ENCODE measurements at places on chromosomes 5 and 9. TPM values are rescaled to one million over a fixed set of nuclear protein-coding genes. Genes with fewer than 3 reads are reported as not detected.

DNA sequence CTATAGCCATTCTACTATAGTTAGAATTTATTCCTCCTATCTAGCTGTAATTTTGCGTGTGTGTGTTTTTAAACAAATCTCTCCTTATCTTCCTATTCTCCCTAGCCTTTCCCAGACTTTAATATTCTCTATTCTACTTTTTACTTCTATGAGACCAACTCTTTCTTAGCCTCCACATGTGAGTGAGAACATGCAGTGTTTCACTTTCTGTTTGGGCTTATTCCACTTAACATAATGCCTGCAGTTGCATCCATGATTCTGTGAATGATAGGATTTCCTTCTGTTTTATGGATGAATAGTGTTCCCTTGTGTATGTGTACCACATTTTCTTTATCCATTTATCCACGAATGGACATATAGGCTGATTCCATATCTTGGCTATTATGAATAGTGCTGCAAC, 192.3 kb upstream of the TLX3 start:
- no peak for DNase-seq

GRCh38 chr9:115978659-115979096, 174.9 kb upstream of the PAPPA start:
- no peak for DNase-seq

DNA sequence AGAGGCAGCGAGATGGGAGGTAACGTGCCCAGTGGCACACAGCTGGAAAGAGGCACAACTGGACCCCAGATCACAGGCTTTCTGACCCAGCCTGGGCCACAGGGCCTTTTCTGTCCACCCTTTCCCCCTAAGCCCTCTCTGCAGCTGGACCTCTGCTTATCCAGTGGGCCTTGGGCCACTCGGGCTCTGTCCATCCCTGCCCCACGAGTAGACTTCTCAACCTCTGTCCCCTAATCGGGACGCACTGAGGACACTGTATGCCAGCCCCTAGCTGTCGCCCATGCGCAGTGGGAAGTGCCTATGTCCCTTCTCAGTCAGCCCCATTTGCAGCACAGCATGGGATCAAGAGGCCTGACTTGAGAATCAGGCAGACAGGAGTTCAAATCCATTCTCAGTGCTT, 65.6 kb upstream of the NEURL1B start:
- no peak for DNase-seq

GRCh38 chr5:9698125-9698826, 68.1 kb upstream of the TAS2R1 start:
- no peak for DNase-seq

DNA sequence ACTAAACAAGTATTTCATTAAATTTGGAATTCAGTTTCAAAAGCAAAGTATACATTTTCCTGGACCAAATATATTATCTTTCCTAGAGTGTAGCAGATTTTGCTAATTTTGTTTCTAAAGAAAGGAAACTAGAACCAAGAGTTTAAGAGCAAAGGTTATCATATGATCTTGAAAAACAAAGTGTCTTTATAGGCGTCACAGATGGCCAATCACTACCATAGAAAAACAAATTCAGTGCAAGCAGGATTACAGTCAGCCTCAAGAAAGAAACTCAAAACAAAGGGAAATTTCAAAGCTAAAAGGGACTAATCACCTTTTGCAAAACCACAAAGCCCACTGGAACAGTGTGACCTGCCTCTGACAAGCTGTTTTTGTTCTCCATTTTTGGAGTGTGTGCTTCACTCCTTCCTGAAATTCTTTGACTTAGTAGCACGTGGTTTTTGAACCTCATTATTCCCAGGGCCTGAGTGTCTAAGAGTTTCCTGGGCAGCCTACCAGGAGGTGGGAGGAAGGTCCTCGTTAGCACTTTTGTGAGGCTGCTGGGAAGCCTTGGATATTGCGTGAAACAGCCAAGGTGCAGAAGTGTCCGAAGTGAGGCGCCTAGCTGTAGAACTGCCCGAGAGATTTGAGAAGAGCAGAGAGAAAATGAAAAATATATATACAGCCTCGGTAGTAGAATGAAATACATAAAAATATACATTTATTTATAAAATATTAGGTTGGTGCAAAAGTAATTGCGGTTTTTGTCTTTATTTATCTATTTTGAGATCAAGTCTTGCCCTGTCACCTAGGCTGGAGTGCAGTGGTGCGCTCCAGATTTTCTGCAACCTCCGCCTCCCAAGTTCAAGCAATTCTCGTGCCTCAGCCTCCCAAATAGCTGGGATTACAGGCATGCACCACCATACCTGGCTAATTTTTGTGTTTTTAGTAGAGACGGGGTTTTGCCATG, 246.1 kb downstream of the MARCHF11 start:
- no peak for DNase-seq

DNA sequence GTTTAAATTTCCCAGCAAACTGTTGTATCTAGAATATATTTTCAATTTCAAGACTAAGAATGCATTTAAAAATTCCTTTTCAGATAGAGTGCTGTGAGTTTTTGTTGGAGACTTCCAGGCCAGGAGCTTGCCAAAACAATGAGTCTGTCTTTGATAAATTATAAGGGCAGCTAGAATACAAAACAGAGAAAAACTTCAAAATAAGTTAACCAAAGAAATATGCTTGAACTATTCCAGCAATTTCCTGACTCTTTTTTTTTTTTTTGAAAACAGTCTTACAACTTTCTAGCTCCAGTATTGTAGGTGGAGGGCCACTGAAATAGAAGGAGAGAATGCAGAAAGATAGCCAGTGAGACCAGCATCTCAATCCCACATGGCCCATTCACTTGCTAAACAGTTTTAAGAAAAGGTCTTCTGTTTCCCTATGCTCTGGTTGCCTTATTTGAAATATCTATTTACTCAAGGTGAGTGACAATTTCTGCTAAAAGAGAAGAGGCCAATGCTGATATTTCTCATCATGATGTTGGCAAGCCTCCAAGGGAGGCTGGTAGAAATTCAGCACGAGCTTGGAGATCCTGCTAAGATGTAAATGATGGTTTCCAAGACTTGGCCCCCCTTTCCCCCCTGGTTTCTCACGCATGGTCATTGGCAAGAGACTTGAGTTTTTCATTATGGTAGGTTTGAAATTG, 103.2 kb downstream of the USP20 start:
- DNase-seq = no peak

DNA sequence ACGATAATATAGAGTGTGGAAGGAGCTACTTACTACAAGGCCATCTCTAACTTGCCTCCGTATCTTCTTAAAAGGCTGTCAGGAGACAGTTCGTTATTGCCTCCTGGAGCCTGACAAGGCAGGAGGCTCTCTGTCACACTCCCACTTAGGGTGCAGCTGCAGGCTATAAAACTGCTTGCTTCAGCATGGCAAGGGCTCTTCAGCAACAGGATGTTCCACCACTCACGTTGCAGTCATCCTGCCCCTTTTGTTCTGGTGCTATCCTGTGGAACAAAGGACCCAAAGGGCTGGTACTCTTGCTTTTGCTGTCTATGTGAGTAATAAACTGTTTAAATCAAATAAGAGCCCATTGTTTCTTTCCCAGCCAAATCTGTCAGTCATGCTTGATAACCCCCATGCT, 508.9 kb downstream of the NTRK2 start:
- no peak for DNase-seq

DNA sequence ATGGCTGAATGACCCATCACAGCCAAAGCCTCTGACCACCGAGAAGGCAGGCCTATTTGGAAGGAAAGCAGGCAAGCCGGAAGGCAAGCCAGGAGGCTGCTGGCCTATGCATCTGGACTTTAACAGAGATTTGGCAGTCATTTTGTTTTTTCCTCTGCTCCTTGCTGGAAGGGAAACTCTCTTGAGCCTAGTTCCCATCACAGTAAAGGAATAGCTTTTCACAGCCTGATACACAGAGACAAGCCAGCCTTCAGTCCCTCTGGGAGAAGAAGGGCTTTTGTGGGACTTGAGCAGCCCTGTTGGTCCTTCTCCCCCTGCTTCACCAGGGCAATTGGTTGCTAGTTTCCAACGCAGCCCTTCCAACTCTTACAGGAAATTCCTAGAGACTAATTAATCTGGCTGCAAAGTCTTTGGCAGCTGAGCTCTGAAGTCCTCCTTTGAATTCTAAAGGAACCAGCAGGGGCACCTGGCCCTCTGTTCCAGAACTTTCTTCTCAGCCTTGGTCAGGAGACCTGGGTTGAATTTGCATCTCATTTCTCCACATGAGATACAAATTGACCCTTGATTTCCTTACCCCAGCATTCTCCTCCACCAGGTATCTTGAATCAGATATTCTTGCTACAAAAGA, 157.3 kb upstream of the EPB41L4A start:
- DNase-seq = no peak

GRCh38 chr9:91905991-91906469, 44.0 kb downstream of the ROR2 start:
- DNase-seq = no peak

DNA sequence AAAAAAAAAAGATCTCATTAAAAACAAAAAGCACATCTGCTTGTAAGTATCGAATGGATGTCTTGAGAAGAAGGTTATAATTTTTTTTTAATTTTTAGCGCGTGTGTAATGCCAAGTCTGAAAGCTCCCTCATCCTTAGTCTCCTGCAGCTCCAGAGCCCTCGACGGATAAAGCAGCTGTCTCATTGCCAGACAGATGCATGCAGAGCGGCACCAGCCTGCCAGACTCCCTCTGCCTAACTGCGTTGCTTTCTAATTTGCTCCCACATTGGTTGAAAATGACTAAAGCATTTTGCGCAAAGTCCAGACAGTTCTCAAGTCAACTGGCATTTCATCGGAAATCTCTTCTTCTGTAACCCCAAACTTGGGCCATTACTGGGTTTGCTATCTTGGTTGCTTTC, 29.4 kb downstream of the OLFM1 start:
- DNase-seq = peak; percentile 27

DNA sequence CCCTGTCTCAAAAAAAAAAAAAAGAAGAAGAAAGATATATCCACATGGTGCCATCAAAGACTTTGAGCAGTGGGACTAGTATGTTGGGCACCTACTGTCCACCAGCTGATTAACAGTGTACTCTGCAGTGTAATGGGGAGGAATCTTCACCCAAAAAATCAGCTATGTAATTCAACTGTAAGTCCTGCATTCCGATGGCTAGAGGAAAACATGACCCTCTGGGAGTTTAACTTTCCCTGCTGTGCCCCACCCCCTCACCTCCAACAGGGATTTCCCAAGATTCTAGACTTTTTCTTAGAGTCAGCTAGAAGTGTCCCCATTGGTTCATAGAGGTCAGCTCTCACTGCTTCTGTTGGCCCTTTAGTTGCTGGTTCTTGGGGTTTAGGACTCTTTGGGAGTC, 221.2 kb upstream of the CLINT1 start:
- DNase-seq = no peak

DNA sequence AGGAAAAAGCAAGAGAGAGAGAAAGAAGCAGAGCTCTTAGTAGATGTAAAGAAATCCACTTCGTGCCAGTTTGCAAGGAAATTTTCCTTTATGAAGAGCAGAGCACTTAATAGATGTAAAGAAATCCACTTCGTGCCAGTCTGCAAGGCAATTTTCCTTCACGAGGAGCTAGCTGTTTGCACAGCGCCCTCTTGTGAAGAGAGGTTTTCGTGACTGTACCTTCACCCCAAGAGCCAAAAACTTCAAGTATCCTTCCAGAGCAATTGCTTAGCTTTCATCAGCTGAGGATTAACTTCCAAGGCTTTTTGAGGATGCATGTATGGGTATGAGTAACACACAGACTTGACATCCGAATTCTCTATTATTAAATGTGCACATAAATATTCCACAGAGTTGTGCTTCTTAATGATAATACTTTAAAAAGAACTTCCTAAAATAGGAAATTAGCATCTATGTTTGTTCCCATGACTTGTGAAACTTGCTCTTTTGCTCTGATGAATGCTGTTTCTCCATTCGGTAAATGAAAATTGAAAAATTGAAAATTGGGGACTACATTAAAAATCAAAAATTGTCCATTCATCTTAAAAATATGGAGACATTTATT, 525.6 kb downstream of the PDE4D start:
- DNase-seq = no peak

The FRMPD1 gene
- total RNA-seq = not detected

The OTP gene
- total RNA-seq = not detected

The FKTN gene
- 16.2 TPM for total RNA-seq

The IL13 gene
- not detected for total RNA-seq

The HCN1 gene
- total RNA-seq = not detected

All from chondrocyte (in vitro differentiated cells).